ENCODE measurements at places on chromosomes 12 and 14. TPM values are rescaled to one million over a fixed set of nuclear protein-coding genes. Genes with fewer than 3 reads are reported as not detected.

GRCh38 chr14:33039311-33039710 lies 100.6 kb downstream of the NPAS3 start:
- no peak for DNase-seq

The KRT1 gene
- not detected for polyA plus RNA-seq

The AACS gene
- 27.5 TPM for polyA plus RNA-seq

DNA sequence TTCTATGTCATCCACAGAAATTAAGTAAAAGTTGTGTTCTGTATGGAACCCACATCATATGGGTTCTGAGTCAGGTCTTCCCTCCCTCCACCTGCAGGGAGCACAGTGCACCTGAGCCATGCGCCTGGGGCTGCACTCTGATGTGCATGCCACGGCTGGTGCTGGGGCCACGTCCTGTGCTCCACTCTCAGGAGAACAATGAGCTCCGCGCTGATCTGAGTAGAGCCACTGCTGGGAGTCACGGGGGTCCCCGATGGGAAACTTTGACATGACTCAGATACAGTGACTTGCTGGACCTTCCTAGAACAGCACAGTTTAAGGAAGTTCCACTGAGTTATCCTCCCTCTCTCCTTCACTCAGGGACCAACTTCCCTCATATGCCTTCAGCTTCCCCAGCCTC lies 683.4 kb downstream of the TMEM121 start:
- DNase-seq: no peak
